ENCODE measurements at places on chromosomes 11 and 22. TPM values are rescaled to one million over a fixed set of nuclear protein-coding genes. Genes with fewer than 3 reads are reported as not detected.
A peak's percentile ranks its signal among the peaks of the same experiment; 100 is the strongest.

- peak; percentile 21 for DNase-seq
These were observed at the start of gene LYVE1 for GRCh38 chr11:10568486-10568941. TSS of gene LYVE1 (minus strand) at chr11:10568665. CDS start at chr11:10568532, 133 bp downstream.

DNA sequence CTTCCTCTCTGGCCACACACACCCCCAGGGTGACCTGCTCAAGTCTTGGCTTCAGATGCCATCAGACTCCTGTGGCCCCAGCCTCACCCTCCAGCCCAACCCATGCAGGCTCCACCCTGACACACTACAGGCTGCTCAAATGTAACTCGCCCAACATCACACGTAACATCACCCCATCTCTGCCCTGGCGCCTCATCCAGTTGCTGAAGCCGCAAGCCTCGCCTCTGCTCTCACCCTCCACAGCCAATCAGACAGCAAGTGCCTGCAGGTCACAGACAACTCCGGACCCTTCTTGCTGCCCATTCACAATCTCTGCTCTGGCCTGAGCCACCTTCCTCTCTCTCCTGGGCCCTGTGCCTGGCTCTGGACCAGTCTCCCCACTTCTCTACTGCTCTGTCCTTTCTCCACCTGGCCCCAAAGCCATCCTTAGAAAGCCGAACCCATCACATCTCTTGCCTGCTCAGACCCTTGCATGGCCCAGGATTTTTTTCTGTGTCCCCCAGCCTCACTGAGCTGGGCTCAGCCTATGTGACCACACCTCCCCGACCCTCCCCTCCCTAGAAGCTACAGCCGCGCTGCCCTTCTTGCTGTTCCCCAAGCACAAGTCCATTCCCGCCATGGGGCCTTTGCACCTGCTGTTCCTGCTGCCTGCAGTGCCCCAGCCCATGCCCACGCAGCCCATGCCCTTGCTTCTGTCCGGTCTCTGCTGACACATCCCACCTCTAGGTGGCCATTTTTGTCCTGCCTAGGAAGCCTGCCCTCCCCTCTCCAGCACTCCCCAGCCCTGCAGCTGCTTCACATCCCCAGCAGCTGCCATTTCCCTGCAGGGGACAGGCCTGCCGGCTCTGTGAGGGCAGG, 333.9 kb downstream of the CTTN start:
- DNase-seq: no peak

The KCNJ11 gene
- 2.5 TPM for total RNA-seq

The KIAA1671 gene
- total RNA-seq: 86.8 TPM

Measured in thoracic aorta (tissue), 2 donors.